ENCODE measurements at places on chromosomes 13 and 19.
A peak's percentile ranks its signal among the peaks of the same experiment; 100 is the strongest.

- peak; percentile 50 for DNase-seq
Measured at GRCh38 chr13:107104631-107105030, 536.7 kb upstream of the ARGLU1 start.

GRCh38 chr19:29564574-29565005 lies 38.8 kb downstream of the VSTM2B start:
- no peak for DNase-seq

DNA sequence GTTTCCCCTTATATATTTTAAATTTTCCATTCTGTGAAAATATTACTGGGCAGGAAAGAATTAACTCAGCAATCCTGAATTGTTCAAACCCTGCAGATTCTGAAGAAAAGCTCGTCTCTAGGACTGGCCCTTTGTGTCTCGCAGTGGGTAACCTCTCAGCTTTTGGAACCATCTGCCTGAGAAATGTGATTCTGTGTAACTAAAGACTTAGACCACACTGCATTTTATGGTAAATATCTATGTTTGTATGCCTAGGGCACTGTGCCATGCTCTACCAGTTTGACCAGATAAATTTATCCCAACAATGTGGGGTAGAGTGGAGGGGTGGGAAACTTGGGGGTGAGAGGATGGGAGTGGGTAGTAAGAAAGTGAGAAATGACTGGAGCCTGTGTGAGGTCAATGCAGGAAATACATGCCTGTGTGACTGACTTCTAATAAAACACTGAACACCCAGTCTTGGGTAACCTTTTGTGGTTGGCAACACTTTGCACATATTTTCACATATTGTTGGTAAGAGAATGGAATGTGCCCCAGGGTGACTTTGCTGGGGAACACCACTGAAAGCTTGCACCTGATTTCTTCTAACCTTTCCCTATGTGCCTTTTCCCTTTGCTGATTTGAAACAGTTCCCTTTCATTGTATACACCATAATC lies 1181.9 kb downstream of the OLFM4 start:
- DNase-seq = no peak

- no peak for DNase-seq
Measured at GRCh38 chr13:27481766-27482165, 31.4 kb upstream of the MTIF3 start.

GRCh38 chr19:31583148-31583547 lies 233.9 kb upstream of the TSHZ3 start:
- DNase-seq = no peak

- no peak for DNase-seq
Measured at GRCh38 chr13:114019367-114019766, 45.5 kb upstream of the C13orf46 start.

Measured in astrocyte of the cerebellum (primary cell).